ENCODE measurements at places on chromosomes 1 and 21.

- no peak for DNase-seq
Measured at GRCh38 chr1:8578936-8579335, 238.5 kb downstream of the RERE start.

- DNase-seq, result peak; percentile 84
Measured at GRCh38 chr1:9280015-9280860, 12.5 kb upstream of the SPSB1 start.

DNA sequence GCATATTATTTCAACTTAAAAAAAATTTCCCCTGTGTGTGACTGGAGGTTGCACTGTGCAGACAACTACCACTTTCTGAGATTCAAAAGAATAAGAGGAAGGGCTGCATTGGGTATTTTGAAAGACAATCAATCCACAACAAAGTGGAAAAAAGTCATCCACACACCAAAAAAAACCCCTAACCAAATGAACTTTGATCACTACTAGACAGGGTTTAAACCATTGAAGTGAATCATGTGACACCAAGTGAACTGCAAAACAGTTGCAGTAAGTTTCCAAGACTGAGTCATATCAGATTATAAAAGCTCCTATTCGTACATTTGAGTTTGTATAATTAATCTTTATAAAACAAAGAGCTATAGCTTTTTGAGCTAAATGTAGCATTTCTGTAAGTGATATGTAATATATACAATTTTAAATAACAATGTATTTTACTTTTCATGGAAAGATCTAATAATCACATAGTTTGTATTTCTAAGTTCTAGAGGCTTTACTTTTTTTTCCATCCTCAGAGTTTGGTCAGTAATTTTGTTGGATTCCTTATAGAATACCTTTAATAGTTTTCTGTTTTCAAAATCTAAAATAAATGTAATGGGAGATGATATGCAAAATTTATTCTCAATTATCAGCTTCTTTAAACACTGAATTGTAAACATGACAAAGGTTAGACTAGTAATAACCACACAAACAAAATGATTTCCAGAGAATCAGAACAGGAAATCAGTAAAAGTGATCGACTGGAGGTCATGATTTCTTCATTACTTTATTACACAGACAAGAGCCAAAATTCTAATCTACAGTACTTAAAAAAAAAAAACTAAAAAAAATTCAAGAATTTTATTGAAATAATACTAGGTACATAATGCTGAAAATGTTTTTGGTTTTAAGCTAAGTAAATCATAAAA is 50.5 kb upstream of the GFI1 start:
- no peak for DNase-seq

- no peak for DNase-seq
Measured at GRCh38 chr1:8410791-8411190, 92.9 kb downstream of the SLC45A1 start.

DNA sequence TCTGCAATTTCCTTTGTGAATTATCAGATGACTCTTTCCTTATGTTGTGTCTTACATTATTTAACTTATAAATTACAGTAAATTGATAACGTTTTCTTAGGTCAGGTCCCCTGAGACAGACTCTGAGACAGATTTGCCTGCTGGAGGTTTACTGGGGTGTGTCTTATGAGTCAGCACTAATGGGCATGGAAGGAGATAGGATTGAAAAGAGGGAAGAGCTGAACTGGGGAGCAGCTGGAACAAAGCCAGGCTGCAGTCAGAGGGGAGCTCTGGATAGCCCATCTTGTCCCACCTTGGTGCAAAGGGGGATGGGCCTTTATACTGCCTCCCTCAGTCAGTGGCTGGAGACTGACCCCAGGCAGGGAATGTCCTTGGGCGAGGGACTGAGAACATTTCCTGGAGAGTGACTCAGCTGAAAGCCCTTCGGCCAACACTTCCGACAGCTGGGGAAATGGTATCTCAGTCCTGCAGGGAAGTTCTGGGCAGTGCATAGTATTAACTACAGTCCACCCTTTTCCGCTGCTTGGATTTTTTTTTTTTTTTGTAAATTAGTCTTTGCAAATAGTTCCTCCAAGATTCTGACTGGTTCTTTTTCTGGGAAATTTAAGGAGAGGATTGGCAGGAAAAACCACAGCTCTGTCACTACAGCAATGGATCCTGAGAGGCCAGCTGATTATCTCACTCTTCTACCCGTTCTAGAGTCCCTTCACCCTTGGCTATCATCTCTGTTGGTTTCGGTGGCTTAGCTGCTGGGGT is 39.1 kb upstream of the CDC42BPA start:
- no peak for DNase-seq

DNA sequence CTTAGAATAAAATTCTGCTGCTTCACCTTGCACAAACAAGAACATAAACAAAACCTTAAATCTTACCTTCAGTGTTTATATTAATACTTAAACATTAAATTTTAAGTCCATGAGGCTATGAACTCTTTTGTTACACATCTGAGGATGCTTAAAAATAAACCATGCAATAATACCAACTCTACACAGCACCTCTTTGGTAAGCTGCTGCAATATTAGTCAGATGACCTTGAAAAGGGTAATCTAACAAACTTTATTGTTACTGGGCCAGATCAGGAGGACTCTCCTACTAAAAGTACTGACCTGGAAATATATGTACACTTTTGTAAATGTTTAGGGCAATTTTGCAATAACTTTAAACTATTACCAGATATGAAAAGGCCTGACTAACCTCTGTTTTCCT is 763 bp downstream of the SIKE1 start:
- no peak for DNase-seq

Data from stimulated activated CD4-positive, alpha-beta T cell treated with anti-CD3 and anti-CD28 coated beads, Interleukin-1b, Interleukin-23, amount 100 ng/mL, for 48 hours (primary cell).